Muscle of back (tissue), 13 donors: ENCODE measurements at places on chromosomes 1 and 21.

GRCh38 chr1:97271916-97272788 is 550.6 kb downstream of the PTBP2 start:
- peak; percentile 11 for DNase-seq

GRCh38 chr1:59766227-59766855 is 48.4 kb upstream of the HOOK1 start:
- no peak for DNase-seq

GRCh38 chr1:18160290-18160942 is 52.8 kb downstream of the IGSF21 start:
- peak; percentile 26 for DNase-seq

- no peak for DNase-seq
Observed at GRCh38 chr1:64392109-64392508, 77.8 kb upstream of the CACHD1 start.

GRCh38 chr1:103457886-103458455 is 67.5 kb upstream of the RNPC3 start:
- no peak for DNase-seq

DNA sequence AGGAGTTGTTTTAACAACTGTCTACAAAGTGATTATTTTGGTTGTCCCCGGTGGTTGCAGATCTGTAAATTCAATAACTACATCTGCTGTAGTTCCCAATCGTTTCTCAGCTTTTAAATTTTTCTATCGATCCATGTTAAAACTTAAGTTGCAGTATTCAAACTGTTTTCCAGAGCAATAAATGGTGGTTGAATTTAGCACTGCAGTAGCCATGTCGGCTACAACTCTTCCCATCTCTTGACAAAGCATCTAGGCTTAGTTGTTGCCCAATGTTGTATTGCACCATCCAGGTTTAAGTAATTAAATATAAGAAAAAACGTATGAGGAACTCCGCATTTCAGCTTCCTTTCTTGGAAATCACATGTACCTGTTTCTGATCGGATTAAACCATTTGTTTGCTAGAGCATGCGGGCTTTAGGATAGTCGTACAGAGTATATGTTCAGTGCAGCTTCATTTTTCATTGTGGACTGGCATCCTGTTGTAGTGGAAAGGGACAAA is 996 bp downstream of the CNIH4 start:
- no peak for DNase-seq

DNA sequence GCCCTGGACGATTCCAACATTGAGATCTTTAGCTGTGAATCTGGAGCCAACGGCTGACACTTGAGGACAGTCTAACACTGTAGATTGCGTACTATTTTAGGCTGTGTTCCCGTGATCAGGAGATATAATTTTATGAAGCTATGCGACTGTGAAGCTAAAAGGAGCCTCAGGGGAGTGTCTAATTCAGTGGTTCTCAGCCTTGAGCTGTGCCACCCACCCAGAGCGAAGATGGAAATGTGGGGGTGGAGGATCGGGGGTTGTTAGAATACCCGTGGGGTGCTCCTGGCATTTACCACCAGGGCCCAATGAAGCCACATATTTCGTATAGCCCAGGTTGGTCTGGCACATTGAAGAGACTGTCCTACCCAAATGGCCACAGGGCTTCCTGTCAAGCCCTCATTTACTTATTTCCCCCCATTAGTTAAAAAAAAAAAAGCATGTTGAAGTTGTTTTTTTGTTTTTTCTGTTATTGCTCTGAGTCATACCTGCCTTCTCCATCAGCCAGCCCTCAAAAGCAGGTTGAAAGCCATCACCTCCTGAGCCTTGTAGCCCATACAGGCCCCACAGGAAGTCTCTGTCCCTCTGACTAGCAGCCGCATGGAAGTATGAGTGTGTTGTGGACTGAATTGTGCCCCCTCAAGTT is 141.7 kb downstream of the GALNT2 start:
- no peak for DNase-seq
